Umbilical cord (tissue), 2 donors: ENCODE measurements at places on chromosomes 1 and 21. TPM values are rescaled to one million over a fixed set of nuclear protein-coding genes. Genes with fewer than 3 reads are reported as not detected.

The EPHA10 gene
- 21.2 TPM for total RNA-seq

The TNFRSF18 gene
- not detected for total RNA-seq

The RGS18 gene
- total RNA-seq: 9.9 TPM

The SLFNL1 gene
- total RNA-seq: 1.9 TPM

The PLPPR4 gene
- total RNA-seq: 9.9 TPM

The C1orf94 gene
- 0.72 TPM for total RNA-seq

The DPH5 gene
- 19.5 TPM for total RNA-seq

The SEC16B gene
- total RNA-seq: 9.6 TPM

The CYP4A11 gene
- 2.2 TPM for total RNA-seq

The FCGR2B gene
- total RNA-seq: 16.9 TPM

The STUM gene
- 1.7 TPM for total RNA-seq

DNA sequence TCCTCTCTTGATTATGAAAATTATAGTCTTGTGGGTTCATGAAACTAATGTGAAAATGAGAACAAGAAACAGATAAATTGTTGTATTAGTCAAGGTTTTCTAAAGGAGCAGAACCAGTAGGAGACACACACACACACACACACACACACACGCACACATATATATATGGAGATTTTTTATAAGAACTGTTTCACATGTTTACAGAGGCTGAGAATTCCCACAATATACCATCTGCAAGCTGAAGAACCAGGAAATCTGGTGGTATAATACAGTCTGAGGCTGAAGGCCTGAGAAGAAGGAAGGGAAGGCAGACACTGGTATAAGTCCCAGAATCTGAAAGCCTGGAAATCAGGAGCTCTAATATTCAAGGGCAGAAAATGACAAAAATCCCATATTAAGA lies 70.9 kb upstream of the RGS18 start:
- DNase-seq: no peak

GRCh38 chr1:56551691-56552090 lies 27.7 kb downstream of the PLPP3 start:
- DNase-seq: no peak

DNA sequence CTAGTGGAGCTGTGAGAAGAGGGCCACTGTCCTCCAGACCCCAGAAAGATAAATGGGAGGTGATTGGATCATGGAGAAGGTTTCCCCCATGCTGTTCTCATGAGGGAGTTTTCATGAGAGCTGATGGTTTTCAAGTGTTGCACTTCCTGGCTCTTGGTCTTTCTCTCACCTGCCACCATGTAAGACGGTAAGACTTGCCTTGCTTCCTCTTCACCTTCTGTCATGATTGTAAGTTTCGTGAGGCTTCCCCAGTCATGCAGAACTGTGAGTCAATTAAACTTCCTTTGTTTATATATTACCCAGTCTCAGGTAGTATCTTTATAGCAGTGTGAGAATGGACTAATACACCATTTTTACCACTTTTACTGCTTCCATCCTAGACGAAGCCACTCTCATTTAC lies 27.6 kb downstream of the GPR88 start:
- DNase-seq: no peak

- DNase-seq: peak; percentile 54
These were observed 7.3 kb downstream of the SYTL1 start for GRCh38 chr1:27348861-27349783.

- DNase-seq: no peak
These were observed 34.1 kb downstream of the EGLN1 start for GRCh38 chr1:231387770-231388669.

- DNase-seq: peak; percentile 91
These were observed 167.9 kb downstream of the ASTN1 start for GRCh38 chr1:176996456-176997090.

DNA sequence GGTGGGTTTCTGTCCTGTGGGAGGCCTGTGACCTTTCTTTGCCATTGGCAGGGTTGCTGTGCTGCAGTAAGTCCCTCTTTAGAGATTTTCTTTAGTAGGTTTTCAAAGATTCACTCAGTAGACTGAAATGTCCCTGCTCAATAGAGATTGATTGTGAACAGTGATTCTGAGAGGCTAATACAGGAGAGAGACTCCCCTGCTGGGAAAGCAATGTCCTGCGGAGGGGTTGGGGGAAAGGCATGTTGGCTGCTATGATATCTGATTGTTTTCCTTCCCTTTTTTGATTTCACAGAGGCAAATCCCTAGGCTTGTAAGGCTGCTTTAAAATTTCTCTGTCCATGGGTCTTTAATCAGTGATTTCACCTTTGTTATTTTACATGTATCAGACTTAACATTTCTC lies 589.9 kb downstream of the ADGRL2 start:
- no peak for DNase-seq

- peak; percentile 92 for DNase-seq
These were observed at the start of gene INKA2 for GRCh38 chr1:111739194-111739924. INKA2 (minus strand) TSS chr1:111739395; CDS start chr1:111739242, 153 bp downstream.

- no peak for DNase-seq
These were observed 19.2 kb downstream of the OLFML2B start for GRCh38 chr1:162004441-162004950.

- no peak for DNase-seq
These were observed 1644.0 kb upstream of the B3GALT2 start for GRCh38 chr1:194830387-194830786.

DNA sequence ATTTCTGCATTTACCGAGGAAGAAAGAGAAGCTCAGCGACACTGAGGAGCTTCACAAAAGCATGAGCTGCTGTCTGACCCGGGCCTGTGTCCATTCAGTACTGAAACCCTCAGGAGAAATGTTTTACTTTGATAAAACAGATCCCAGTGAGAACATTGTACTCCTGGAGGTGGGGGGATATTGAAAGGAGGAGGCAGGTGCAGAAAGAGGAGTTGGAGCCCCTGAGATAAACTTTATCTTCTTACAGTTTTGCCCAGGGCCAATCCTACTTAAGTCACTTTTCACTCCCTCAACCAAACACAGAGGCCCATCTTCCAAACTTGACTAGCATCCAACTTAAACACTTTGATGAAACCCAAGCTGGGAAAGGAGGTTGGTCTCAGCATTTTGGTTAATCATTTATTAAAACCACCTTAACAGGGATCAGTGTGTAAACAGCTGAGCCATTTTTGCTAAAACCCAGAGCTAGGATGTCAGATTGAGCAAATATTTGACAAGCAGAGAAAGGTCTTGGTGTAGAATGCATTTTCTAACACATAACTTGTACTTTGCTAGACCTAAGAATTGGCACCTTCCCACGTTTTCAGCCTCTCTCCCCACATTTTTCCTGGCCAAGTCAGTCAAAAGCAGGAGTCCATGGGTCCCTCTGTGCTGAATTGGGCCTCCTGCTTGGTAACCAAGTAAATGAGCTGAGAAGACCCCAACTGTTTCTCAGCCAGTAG lies 32.5 kb upstream of the SARS1 start:
- no peak for DNase-seq

- no peak for DNase-seq
These were observed 4.3 kb upstream of the LRP8 start for GRCh38 chr1:53332186-53332564.

DNA sequence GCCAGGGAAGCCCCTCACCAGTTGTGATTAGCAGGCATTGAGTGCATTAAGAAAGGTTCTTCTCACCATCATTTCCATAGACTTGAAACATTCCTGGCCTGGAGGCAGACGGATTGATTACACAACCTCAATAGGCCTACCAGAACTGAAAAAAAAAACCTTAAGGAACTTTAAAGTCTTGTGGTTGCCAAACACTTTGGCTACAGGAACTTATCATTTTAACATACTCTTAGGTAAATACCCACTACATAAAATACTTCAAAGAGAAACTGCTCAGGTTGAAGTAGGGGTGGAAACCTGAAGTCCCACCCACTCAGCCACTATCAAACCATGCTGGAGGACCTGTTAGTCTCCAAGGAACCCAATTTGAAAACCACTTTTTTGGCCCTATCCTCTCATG lies 22.4 kb upstream of the HMGB4 start:
- no peak for DNase-seq

DNA sequence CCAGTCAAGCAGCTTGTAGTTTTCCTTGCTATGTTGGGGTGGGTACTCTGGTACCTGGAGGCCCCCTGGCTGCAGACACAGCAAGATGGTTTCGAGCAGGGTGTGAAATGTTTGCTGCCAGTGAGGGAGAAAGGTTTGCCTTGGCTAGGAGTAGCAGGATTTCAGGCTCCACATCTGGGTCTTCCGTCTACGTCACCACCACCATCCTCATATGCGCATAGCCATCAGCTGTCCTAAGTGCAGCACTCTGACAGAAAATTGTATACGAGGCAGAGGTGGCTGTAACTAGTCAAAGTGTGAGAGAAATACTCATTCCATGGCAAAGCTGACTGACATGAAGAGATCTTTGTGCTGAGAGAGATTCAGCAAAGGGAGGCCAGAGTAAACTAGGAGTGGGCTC lies 212.6 kb downstream of the NFIA start:
- DNase-seq: no peak

DNA sequence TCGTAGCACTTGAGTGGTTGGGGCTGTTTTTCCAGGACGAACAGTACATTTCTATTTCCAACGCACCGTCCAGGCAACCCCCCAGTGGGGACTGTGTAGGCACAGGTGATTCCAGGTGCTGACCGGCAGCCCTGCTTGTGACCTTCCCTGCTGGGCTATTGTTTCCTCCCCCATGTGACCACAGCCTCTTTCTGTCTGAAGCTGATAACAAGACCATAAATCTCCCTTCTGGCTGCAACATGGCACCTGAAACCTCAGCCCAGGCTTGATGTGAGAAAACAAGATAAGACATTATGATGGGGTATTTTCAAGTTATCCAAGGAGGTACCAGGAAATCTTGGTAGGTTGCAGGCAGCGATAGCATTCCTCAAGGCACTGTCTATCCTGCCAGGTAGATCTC lies 48.2 kb downstream of the HLX start:
- DNase-seq: no peak

DNA sequence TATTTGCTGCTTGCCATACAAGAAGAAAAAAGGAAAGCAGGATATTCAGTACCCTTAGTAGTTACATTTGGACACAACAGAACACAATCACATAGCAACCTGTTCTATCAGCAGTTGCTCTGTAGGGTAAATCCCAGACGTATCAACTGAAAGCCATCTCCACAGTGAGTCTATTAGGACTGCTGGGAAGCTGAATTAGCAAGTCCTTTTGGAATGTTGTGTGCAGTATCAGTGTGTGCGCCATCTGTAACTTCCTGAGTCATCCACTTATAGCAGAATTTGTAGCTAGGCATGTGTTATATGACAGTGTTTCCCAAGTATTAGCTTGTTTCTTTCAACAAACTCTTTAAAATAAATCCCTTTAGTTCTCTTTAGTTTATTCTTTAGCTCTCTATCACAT lies 21.3 kb downstream of the CCDC30 start:
- DNase-seq: peak; percentile 47

- DNase-seq: no peak
These were observed 32.9 kb downstream of the DUSP10 start for GRCh38 chr1:221708987-221709386.

DNA sequence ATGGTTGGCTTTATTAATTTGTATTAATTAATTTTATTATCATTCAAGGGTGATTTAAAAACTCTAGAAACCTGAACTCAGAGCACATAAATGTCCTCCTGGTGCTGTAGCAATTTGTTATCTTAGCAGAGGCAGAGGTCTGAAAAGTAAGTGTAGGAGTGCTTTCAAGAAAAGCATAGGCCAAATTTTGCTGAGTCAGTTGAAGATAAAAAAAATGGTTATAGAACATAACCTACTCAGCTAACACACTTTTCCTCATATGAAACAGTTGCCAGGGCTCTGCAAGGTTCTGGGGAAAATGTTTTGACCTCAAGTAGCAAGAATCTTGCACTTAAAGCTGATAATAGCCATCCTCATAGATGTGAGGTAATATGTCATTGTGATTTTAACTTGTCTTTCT lies 53.5 kb upstream of the CHODL start:
- no peak for DNase-seq

- no peak for DNase-seq
These were observed 194.6 kb downstream of the TNR start for GRCh38 chr1:175548774-175549173.

GRCh38 chr1:115828101-115829022 lies 12.6 kb downstream of the NHLH2 start:
- peak; percentile 28 for DNase-seq

DNA sequence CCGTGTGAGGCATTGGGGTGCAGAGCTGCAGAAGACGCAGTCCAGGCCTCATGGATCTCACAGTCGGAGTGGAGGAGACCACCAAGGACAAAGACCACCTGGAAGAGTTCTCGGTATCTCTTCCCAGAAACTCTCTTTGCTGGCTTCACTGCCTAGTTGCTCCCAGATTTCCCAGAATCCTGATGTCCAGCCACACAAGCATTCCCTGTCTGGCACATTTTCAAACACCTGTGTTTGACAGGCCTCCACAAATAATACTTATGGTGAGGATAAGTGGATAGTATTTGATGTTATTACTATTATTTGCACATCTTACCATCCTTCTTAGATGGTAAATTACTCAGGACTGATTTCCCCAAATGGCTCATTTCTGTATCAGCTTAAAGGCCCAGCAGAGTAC lies 27.7 kb upstream of the KANK4 start:
- no peak for DNase-seq

DNA sequence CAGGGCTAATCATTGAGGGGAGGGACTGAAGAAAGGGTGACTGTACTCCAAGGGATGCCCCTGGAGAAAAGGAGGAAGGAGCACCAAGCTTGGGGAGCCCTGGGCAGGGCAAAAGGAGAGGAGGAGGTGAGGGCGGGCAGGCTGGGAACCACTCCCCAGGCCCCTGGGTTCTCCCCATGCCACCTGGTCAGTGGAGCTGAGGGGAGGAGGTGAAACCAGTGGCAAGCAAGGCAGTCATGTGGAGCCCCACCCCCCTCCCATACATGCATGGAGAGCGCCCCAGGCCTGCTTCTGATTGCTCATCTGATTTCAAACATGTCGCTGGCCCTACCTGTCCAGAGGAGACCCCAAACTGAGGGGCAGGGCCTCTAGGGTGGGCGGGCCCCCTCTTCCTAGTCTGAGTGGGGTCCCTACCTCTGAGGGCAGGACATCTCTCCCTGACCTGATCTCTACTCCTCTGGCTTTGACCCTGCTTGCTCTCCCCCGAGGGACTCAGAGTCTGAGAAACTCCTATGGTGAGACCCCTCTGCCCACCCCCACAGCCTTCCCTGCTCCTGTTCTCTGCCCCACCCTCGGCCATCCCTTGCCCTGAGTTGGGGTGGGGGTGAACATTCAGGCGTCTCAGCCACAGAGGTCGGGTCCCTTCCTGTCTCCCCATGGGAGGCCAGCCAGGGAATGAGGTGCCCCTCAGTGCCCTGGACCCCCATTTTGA lies 18.6 kb downstream of the INSRR start:
- no peak for DNase-seq

GRCh38 chr1:15994590-15995351 lies 9.3 kb upstream of the SRARP start:
- peak; percentile 25 for DNase-seq
